ENCODE measurements at places on chromosomes 2 and 18. TPM values are rescaled to one million over a fixed set of nuclear protein-coding genes. Genes with fewer than 3 reads are reported as not detected.

Gene LIMS4
- 35.7 TPM for total RNA-seq

Gene AMER3
- total RNA-seq, result not detected

Gene CNDP1
- not detected for total RNA-seq

Gene SNED1
- total RNA-seq, result 22.1 TPM

Gene ABCG8
- total RNA-seq, result not detected

Gene TLX2
- total RNA-seq, result not detected

Gene TMEM182
- total RNA-seq, result 0.95 TPM

Gene LINC00305
- not detected for total RNA-seq

Gene DOK1
- 14.3 TPM for total RNA-seq

Gene CCDC178
- total RNA-seq, result 0.80 TPM

Gene TEX44
- total RNA-seq, result not detected

Gene SERPINB13
- not detected for total RNA-seq

Gene KIAA2012
- total RNA-seq, result not detected

Gene NFATC1
- total RNA-seq, result 30.0 TPM

Gene BABAM2
- total RNA-seq, result 26.9 TPM

Gene CHRND
- total RNA-seq, result not detected

Gene GPR39
- 0.20 TPM for total RNA-seq

Gene ASB18
- total RNA-seq, result not detected

Gene ICOS
- total RNA-seq, result not detected

Gene CCDC74B
- 1.6 TPM for total RNA-seq

Gene VWA3B
- not detected for total RNA-seq

Gene GPR45
- total RNA-seq, result not detected

Gene FBXO41
- total RNA-seq, result 1.2 TPM

Gene G6PC2
- total RNA-seq, result not detected

Gene KANSL1L
- total RNA-seq, result 14.0 TPM

Gene TTN
- 0.49 TPM for total RNA-seq

All from endothelial cell of umbilical vein (primary cell).